ENCODE measurements at places on chromosomes 5 and 9. TPM values are rescaled to one million over a fixed set of nuclear protein-coding genes. Genes with fewer than 3 reads are reported as not detected.

GRCh38 chr5:37839407-37840052 lies at the start of gene GDNF:
TSS of gene GDNF (minus strand) at chr5:37840041. CDS start at chr5:37834796, 5,245 bp downstream.
- peak; percentile 71 for DNase-seq

- DNase-seq, result peak; percentile 11
Measured at GRCh38 chr9:34252016-34252415, 73.2 kb downstream of the UBAP1 start.

GRCh38 chr9:99807956-99808355 lies 13.7 kb upstream of the NR4A3 start:
- DNase-seq, result no peak

- DNase-seq, result no peak
Measured at GRCh38 chr5:56527174-56527573, 288.2 kb upstream of the MAP3K1 start.

DNA sequence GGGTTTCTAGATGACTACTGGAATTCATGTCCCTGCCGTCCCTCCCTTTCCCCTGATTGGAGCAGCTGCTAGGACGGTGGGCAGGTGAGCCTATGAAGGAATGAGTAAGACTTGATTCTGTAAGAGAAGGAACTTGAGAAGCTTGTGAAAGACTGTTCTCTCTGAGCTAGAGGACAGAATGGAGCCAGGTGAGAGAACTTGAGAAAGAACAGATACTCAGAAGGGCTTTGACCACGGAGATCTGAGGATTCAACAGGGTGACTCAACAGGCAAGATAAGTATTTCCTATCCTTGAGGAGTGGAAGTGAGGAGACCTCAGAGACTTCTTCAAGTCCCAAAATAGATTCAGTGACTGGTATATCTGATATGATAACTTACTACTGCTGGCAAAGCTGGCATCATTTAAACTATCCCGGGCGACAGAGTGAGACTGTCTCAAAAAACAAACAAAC lies 41.9 kb downstream of the HSDL2 start:
- no peak for DNase-seq

GRCh38 chr9:129401623-129402370 lies 219.1 kb downstream of the C9orf50 start:
- DNase-seq, result no peak

DNA sequence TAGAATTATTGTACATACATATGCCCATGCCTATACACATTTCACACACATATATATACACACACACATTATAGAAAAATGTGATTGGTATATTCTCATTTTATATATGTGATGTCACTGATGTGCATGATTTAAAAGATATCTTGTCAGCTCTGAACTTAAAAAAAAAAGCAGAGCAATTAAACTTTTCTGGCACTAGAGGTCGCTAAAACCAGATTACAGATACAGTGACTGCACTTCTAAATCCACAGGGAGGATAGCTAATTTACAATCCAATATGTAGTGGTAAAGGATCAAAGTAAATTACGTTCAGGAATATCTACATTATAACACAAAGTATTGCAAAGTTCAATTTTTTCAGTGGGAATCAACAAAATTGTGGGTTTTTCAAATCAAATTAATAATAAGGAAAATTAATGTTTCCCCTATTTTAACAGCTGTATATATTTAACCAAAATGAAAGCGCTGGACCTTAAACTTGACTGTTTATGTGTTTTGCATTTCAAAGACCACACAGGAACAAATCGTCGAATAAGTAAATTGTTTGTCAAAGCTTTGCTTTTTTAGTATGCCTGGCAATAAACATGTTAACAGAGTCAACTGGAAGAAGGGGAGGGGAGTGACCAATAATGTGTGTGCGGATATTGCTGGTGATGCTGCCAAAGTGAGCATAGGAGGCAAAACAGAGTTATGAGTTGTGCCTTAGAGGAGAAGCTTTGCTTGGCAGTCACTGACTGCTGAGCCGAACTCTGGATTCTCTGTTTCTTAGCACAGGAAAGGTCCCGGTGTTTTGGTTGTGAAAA lies 1201.4 kb upstream of the C9orf72 start:
- DNase-seq, result peak; percentile 67

DNA sequence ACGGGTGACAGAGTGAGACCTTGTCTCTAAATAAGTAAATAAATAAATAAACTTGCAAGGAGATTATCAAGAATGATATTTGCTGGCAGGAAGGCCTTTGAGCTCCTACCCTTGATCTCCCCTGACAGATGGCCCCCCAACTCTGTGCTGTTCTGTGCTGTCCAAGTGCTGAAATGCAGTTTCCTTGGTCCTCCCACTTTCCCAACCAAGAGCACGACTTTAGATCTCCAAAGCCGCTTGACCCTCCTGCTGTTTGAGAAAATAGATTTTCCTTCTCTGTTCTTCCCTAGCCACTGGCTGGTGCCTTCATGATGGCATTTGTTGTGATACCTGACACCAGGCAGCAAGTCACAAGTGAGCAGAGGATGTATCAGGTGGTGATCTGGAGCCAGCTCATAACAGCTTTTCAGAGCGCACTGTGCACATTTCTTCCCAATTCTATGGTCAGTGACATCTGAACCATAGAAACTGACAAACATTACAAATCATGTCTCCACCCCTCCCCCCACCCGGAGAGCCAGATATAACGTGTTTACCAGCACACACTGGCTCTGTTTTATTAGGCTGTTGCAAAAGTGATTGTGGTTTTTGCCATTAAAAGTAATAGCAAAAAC lies 80.0 kb upstream of the PUM3 start:
- DNase-seq, result no peak

DNA sequence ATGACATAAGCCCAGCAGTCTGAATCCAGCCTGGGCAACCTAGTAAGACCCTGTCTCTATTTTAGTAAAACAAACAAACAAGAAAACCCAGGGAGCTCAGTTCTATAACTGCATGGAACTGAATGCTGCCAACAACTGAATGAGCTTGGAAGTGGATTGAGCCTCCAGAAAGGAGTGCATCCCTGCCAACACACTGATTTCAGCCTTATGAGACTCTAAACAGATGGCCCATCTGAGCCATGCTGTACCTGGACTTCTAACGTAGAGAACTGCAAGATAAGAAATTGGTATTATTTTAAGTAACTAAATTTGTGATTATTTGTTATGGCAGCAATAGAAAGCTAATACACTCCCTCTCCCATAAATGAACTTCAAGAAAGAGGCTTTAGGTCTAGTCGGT lies 150.4 kb upstream of the RAI14 start:
- DNase-seq, result no peak

- no peak for DNase-seq
Measured at GRCh38 chr9:98720402-98720801, 11.7 kb upstream of the GABBR2 start.

DNA sequence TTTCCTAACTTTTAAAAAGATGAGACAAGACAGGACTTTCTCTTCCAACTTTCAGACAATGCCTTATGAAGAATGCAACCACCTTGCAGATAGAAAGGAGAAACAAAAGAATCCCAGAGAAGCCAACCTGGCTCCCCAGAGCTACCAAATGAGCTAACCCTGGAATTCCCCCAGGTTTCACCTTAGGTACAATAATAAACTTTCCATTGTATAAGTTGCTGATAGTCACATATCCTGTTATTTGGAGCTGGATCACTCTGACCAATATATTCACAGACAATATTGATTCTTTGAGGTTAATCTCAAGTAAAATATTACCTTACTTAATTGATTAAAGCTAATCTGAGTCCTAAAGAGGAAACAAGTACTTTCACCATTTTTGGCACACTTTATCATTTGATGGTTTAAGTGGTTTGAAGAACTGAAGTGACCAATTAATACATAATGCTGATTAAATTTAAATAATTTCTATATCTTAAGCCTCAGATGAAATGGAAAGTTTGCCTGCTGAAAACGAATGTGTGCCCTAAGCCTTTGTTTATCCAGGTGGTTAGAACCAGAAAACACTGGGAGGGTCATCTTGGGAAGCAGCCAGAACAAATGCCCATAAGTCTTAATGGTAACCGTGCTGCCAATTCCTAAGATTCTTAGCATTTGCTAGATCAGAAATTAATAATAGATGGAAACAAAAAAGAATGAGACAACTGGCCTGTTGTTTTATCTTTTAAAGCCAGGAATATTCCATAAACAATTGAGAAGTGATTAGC lies 159.6 kb upstream of the SLC12A2 start:
- DNase-seq, result no peak

DNA sequence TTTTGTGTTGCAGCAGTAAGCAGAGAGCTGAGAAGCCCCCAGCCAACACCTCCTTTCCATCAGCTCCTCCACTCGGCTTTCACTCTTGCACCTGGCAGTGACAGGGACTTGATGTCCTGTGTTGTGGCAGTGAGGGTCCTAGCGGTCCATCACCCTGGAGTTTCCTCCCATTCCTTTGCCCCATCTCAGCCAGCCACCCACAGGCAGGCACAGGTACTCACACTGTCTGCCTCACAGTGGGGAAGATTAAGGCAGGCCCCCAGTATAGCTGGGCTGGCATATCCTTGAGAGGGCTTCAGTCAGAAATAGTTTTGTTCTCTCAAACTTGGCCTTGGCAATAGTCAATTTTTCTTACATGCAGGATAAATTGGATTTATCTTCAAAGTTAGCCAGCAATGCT lies 362.7 kb downstream of the GADD45G start:
- no peak for DNase-seq

- DNase-seq, result peak; percentile 21
Measured at GRCh38 chr5:103375350-103375749, 116.8 kb downstream of the MACIR start.

- no peak for DNase-seq
Measured at GRCh38 chr5:151947931-151948608, 23.4 kb upstream of the GLRA1 start.

DNA sequence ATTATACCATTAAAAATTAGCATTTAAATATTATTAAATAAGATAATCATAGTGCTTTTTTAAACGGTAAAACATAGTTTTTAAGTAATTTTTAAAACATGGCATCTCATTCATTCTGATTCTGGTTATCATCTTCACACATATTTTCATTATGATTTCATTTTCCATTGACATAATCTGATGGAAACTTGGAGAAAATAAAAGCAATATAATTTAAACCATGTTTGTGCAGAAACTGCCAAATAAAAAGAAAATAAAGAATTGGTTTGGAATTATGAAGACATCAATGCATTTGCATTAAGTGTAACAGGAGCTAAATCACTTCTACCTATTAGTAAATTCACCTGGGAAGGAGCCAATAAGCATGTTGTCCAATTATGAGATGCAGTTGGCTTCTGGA lies 490.1 kb upstream of the CD180 start:
- DNase-seq, result no peak

GRCh38 chr9:108837530-108837929 lies 18.3 kb downstream of the ACTL7B start:
- DNase-seq, result no peak

GRCh38 chr9:89514337-89514736 lies 16.4 kb upstream of the SEMA4D start:
- no peak for DNase-seq

DNA sequence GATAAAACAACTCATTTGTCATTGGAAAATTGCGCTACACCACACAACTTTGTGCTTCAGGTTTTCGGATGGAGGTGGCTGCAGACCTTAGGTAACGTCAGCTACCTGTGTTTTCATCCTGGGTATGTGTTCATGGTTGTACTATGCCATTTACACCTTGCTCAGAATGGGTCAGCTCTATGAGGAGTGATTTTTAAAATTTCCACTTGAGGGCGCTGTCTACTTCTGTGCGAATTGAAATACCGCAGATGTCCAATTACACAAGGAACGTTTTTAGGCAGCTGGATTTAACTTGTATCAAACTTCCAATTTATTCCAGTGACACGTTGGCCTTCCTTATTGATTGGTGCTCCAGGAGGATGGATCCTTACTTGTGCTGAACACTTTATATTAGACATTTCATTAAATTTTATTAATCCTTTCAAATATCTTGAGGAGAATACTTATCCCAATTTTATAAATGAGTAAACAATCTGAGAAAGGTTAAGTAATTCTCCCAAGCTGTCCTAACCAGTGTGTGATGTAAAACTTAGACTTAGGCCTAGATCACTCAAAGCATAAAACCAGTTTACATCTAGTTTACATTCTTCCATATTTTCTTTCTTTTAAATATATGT lies 23.4 kb downstream of the DMRTA1 start:
- DNase-seq, result peak; percentile 84

DNA sequence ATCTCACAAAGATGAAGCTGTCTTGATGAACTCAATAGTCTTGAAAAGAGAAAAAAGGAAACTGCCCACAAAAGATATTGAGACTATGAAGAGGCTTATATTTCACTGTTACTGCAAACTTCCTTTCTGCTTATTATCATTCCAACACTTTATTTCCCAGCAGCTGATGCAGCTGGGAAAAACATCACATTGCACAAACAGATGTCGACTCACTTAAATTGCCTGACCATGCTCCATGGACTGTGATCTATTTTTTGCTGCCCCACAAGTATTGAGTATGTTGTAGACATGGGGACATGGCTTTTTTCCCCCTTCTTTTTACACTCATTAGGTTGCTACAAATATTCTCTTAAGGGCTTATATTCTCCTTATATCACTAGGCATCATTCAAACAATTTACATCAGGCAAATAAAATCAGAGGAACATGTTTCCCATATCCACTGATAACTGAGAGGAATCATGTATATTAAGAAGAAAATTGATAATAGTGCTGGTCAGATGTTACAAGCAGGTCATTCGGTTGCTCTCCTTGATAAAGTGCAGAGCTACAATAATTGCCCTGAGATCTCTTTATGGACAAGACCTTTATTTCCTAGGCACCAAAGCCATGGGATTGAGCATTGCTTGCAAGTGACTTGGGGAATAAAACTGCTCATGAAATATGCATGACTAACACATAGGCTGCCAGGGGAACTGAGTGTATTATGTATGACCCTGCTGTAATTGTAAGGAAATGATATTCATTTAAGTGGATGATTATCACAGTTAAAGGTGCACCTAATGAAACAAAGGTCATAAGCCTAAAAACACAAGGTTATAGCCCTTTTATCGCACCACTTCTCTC lies 509.9 kb downstream of the ZNF608 start:
- peak; percentile 71 for DNase-seq

GRCh38 chr5:148306446-148306845 lies 5.8 kb upstream of the SPINK7 start:
- DNase-seq, result no peak

GRCh38 chr5:145586661-145587307 lies 248.4 kb downstream of the PRELID2 start:
- no peak for DNase-seq

DNA sequence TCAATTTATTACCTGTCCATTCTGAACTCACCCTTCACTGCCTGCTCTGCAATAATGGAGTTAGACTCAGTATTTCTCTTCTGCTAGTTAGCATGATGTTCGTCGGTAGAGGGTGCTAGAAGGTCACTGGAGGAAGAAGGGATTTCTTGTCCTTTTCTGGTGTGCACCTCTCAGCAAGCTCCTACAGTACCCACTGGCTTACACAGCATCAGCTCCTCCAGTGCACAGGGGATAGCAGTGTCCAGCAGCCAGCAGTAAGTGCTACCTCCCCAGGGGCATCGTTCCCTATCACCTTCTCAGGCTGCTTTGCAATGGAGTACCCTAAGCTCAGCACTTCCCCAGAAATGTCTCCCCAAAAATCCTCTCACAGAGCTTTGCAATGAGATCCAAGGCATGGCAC lies 45.9 kb upstream of the APC start:
- DNase-seq, result no peak

Gene AGXT2
- polyA plus RNA-seq, result not detected

Gene JMY
- 2.8 TPM for polyA plus RNA-seq

Gene CORO2A
- 4.4 TPM for polyA plus RNA-seq

Gene ANKRD31
- not detected for polyA plus RNA-seq

Gene PLPPR1
- polyA plus RNA-seq, result 7.1 TPM

Gene QRFP
- polyA plus RNA-seq, result not detected

Gene PAIP2
- polyA plus RNA-seq, result 136 TPM

Gene DRD1
- 0.44 TPM for polyA plus RNA-seq

Gene APBA1
- polyA plus RNA-seq, result 13.5 TPM

Gene STOM
- polyA plus RNA-seq, result 78.8 TPM

Measured in brain (organoid and tissue), 16 donors.